Endothelial cell (in vitro differentiated cells): ENCODE measurements at places on chromosomes 3 and 15. TPM values are rescaled to one million over a fixed set of nuclear protein-coding genes. Genes with fewer than 3 reads are reported as not detected.
A peak's percentile ranks its signal among the peaks of the same experiment; 100 is the strongest.

DNA sequence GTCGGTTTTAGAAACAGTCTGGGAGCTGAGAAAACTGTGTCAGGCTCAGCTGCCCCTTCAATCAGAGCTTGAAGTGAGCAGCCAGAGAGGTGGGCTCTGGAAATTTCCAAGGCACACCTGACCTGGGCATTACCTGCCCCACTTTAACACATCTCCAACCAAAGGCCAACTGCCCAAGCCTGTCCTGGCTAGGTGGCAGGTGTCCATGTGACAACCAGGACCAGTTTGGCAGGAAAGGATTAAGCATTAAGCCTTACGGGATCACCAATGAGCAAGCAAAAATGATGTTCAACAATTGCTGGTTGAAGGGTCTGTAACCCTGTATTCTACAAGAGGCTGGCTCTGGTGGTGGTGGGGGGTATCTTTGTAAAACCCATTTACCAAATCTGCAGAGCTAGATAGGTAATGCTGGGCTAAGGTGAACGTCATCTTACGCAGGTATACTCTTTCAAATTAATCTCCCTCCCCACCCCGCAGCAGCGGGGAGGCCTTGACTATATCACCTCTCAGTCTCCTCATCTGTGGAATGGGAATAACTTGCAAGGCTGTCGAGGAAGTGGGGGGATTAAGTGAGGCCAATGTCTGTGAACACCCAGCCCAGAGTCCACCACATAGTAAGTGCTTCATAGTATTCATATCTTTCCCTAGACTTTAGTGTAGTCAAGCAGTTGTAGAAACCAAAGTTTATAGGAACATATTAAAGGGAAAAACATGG, 183.2 kb downstream of the MEGF11 start:
- H3K27me3 ChIP-seq, result peaks cover 4% of the 10 kb centered on the region
- DNase-seq, result no peak
- H3K27ac ChIP-seq, result no peak overlapping the region
- no peak overlapping the region for H3K4me3 ChIP-seq
- H3K36me3 ChIP-seq, result no peaks in the 10 kb centered on the region
- no peaks in the 10 kb centered on the region for H3K4me1 ChIP-seq

DNA sequence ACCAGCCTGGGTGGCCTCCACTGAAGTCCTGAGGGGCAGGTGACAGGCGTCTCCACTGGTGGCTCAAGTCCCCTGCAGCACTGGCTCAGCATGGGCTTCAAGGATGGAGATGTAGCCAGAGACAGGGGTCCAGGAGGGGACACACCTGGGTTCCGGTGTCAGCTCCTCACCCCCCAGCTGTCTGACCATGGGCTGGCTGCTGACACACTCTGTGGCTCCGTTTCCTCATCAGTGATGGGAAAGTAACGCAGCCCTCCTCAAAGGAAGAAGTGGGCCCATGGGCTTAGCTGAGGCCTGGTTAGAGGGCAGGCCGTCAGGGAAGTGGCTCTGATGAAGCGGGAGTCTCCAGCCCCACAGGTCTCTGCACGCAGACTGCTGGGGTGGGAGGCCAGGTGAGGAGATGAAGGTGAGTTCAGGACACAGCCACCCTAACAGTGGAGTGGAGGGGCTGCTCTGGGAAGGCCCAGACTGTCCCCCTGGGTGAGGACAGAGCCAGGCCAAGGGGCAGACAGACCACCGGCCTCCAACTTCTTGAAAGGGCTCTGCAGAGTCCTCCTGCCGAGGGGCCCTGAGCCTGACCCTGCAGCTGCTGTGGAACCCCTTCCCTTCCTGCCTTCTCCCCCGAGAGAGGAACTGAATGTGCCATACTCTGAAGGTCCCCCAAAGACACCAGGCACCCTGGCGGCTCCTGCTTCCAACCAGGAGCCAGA, 24.0 kb downstream of the PSTPIP1 start:
- H3K27ac ChIP-seq, result no peak overlapping the region
- H3K4me3 ChIP-seq, result no peak overlapping the region
- no peak for DNase-seq

GRCh38 chr3:128313935-128314334, 152.8 kb downstream of the DNAJB8 start:
- no peak overlapping the region for H3K27ac ChIP-seq
- no peaks in the 10 kb centered on the region for H3K36me3 ChIP-seq
- H3K27me3 ChIP-seq, result peaks cover 3% of the 10 kb centered on the region
- DNase-seq, result no peak

- peaks cover 2% of the 10 kb centered on the region for H3K27me3 ChIP-seq
- no peak overlapping the region for H3K27ac ChIP-seq
- H3K36me3 ChIP-seq, result peaks cover 4% of the 10 kb centered on the region
These were observed 181.7 kb downstream of the SUCLG2 start for GRCh38 chr3:67472674-67473201.

GRCh38 chr3:63808633-63809032, 10.5 kb upstream of the C3orf49 start:
- H3K4me1 ChIP-seq, result no peaks in the 10 kb centered on the region
- H3K36me3 ChIP-seq, result no peaks in the 10 kb centered on the region
- no peak for DNase-seq
- H3K4me3 ChIP-seq, result no peak overlapping the region

DNA sequence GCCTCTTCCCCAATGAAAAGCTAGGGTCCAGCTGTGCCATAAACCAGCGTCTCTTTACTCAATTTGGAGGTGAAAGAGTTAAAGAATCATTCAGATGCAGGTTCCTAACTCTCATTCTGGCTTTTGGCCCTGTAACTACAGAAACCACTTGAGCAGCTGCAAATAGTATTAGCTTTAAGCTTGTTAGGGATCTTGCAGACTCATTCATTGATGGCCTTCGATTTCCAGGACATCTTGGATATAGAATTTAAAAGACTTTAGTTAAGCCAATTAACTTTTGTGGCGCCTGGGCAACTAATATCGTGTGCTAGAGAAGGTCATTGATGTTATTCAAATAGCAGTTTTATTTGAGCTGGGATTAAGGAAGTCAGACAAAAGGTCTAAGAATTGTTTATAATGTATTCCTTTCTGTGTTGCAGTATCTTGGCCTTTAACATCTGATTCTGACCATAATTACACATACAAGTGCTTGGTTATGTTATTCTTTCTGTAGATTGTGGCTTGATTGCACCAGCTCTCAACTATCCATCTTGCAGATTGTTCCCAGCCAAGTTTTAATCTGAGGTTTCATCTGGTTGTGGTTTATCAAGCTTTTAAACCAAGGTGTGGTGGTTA, 185.3 kb downstream of the CACNA2D3 start:
- H3K4me3 ChIP-seq, result no peak overlapping the region
- peaks cover 4% of the 10 kb centered on the region for H3K4me1 ChIP-seq
- no peaks in the 10 kb centered on the region for H3K36me3 ChIP-seq
- H3K27me3 ChIP-seq, result peaks cover 7% of the 10 kb centered on the region
- no peak for DNase-seq
- no peak overlapping the region for H3K27ac ChIP-seq

- H3K27me3 ChIP-seq, result no peaks in the 10 kb centered on the region
- no peak overlapping the region for H3K4me3 ChIP-seq
- no peak for DNase-seq
- H3K4me1 ChIP-seq, result peaks cover 8% of the 10 kb centered on the region
- no peaks in the 10 kb centered on the region for H3K36me3 ChIP-seq
These were observed 481.2 kb downstream of the FOXP1 start for GRCh38 chr3:71102111-71102983.

DNA sequence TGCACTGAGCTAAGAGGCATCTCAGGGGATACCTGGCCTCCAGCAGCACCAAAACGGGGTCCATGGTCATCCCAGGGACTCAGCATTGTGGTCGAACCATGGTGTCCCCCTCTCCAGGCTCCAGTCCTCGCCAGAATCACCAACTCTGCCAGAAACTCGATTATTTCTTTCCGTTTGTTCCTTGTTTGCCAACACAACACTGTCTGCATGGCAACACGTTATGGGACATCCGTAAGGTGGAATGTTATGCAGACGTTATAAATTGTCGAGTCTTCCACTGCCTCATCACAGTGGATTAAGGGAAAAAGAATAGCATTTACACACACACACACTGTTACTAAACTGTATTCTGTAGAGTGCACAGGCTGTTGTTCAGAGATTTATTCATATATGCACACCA, 52.5 kb upstream of the RPL32 start:
- DNase-seq, result no peak
- H3K4me3 ChIP-seq, result no peak overlapping the region
- peaks cover 23% of the 10 kb centered on the region for H3K27me3 ChIP-seq
- peaks cover 21% of the 10 kb centered on the region for H3K4me1 ChIP-seq
- no peak overlapping the region for H3K27ac ChIP-seq

GRCh38 chr3:100650651-100651619, 41.5 kb downstream of the ADGRG7 start:
- no peaks in the 10 kb centered on the region for H3K27me3 ChIP-seq
- H3K27ac ChIP-seq, result no peak overlapping the region
- no peaks in the 10 kb centered on the region for H3K36me3 ChIP-seq
- H3K4me1 ChIP-seq, result peaks cover 5% of the 10 kb centered on the region
- no peak overlapping the region for H3K4me3 ChIP-seq

- H3K4me1 ChIP-seq, result no peaks in the 10 kb centered on the region
- H3K36me3 ChIP-seq, result no peaks in the 10 kb centered on the region
- peaks cover 1% of the 10 kb centered on the region for H3K27me3 ChIP-seq
- DNase-seq, result peak; percentile 35
- no peak overlapping the region for H3K27ac ChIP-seq
- no peak overlapping the region for H3K4me3 ChIP-seq
These were observed 4.7 kb upstream of the FAM240A start for GRCh38 chr3:46607603-46608028.

DNA sequence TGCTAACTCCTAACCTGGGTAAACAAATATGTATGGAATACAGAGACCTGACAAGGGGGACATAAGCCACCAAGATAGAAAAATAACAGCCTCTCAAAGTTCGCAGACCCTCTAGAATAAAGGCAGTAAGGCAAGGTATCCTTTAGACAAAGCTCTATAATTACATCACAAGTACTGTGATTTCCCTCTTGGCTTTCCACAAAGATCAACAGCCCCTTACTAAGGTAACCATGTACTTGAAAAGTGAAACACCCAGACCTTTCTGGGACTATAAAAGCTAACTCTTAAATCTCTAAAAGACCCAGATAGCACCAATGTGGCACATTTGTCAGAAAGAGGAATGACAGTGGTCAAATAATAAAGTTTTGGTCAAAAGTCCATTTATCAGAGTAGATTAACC, 51.9 kb downstream of the TBL1XR1 start:
- no peak overlapping the region for H3K4me3 ChIP-seq
- peaks cover 14% of the 10 kb centered on the region for H3K4me1 ChIP-seq
- H3K36me3 ChIP-seq, result no peaks in the 10 kb centered on the region
- H3K27ac ChIP-seq, result no peak overlapping the region

DNA sequence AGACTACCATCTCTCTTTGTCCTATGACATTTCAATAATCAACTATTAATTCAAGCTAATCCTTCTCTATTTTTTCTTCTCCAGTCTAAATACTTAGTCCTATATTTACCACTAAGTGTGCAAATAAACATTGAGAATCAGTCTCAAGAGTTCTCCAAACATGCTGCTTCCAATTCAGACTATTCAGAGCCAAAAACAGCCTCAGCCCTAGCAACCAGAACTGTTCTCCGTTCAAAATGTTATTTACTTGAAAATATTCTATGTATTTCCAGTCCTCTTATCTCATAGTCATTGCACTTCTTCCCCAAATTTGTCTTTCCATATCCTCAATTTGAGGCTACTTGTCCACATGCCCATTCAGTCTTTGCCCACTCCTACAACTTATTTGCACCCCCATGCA, 805.5 kb downstream of the IGSF11 start:
- H3K27ac ChIP-seq, result no peak overlapping the region
- H3K4me3 ChIP-seq, result no peak overlapping the region
- no peak for DNase-seq
- no peaks in the 10 kb centered on the region for H3K36me3 ChIP-seq
- no peaks in the 10 kb centered on the region for H3K27me3 ChIP-seq

- no peaks in the 10 kb centered on the region for H3K36me3 ChIP-seq
- H3K4me1 ChIP-seq, result no peaks in the 10 kb centered on the region
- no peaks in the 10 kb centered on the region for H3K27me3 ChIP-seq
- H3K27ac ChIP-seq, result no peak overlapping the region
- H3K4me3 ChIP-seq, result no peak overlapping the region
- DNase-seq, result no peak
These were observed 593.1 kb upstream of the NECTIN3 start for GRCh38 chr3:110478377-110479054.

DNA sequence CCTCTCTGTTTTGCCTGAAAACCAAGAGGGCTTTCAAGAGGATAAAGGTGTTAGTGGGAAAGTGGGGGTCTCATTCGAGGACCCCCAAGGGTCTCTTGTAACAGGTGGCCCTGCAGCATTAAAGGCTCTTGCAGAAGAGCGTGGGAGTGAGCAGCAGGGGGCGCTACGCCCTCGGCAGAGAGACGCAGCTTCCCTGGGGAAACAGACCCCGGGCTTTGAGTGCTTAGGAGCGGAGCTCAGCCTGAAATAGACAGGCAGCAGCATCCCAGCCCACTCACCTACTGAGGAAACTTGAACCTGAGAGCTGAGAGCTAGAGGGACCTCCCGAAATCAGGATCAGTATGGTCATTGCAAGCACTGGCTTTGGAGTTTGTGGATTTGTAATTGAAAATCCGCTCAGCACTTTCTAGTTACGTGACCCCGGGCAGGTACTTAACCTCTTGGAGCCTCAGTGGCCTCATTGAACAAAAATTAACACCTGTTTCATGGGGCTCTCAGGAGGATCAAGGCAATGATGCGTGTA, 25.7 kb downstream of the RPLP1 start:
- H3K27me3 ChIP-seq, result no peaks in the 10 kb centered on the region
- peaks cover 4% of the 10 kb centered on the region for H3K36me3 ChIP-seq
- DNase-seq, result peak; percentile 80
- H3K4me1 ChIP-seq, result peaks cover 6% of the 10 kb centered on the region

DNA sequence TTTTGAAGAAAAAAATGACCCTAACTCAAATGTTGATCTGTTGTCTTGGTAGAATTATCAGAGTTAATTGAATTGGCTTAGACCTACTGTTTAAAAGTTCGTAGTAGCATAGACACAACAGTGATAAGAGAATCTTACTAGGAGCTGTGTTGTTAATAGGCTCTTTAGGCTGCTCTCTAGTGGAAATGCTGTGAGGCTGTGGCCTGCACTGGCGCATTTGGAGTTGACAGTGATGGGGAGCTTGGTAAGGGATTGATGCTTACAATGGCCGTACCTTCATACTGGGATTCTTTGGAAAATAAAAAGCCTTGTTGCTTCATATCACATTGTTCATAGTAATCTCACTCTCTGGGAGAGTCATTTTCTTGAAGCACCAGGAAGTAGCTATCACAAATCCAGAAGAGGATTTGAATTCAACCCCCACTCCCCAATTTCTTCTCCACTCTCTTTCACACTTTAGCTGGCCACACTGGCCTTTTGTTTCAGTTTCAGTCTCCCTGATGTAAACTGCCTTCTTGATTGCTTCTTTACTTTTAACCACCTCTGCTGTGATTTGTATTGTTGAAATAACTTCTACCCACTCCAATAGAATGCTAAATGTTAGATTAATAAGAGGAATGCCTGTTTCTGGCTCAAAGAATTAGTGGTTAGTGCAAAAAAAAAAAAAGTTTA, 56.6 kb downstream of the CEP63 start:
- peaks cover 3% of the 10 kb centered on the region for H3K36me3 ChIP-seq
- DNase-seq, result no peak
- no peaks in the 10 kb centered on the region for H3K27me3 ChIP-seq

The IL17RB gene
- 0.33 TPM for total RNA-seq

The NTRK3 gene
- total RNA-seq, result 6.4 TPM

The ADAMTS17 gene
- 4.8 TPM for total RNA-seq

The KIF7 gene
- 6.4 TPM for total RNA-seq

The USP13 gene
- 18.9 TPM for total RNA-seq
